Skeletal muscle tissue (tissue), 5 donors: ENCODE measurements at places on chromosomes 6 and 20. TPM values are rescaled to one million over a fixed set of nuclear protein-coding genes. Genes with fewer than 3 reads are reported as not detected.

FUT9 gene
- under 0.01 TPM for total RNA-seq

ENPP1 gene
- 17.7 TPM for total RNA-seq

ENPP4 gene
- 25.1 TPM for total RNA-seq

DSE gene
- 26.1 TPM for total RNA-seq

ABHD16B gene
- total RNA-seq, result not detected

MLIP gene
- total RNA-seq, result 27.7 TPM

ALDH8A1 gene
- total RNA-seq, result 0.52 TPM

POU5F1 gene
- not detected for total RNA-seq

TBCC gene
- 57.9 TPM for total RNA-seq

DEFB124 gene
- total RNA-seq, result not detected

OXT gene
- not detected for total RNA-seq

ASIP gene
- 1.0 TPM for total RNA-seq

LRRC1 gene
- total RNA-seq, result 3.7 TPM

ETV7 gene
- total RNA-seq, result not detected

RAD21L1 gene
- total RNA-seq, result not detected

EDN1 gene
- 6.8 TPM for total RNA-seq

VNN1 gene
- total RNA-seq, result under 0.01 TPM

RAET1E gene
- 1.0 TPM for total RNA-seq

C20orf202 gene
- 0.52 TPM for total RNA-seq

TRIM10 gene
- total RNA-seq, result 2.1 TPM

LCA5 gene
- total RNA-seq, result 4.7 TPM

TSHZ2 gene
- 9.9 TPM for total RNA-seq

BPIFB1 gene
- total RNA-seq, result not detected

CAP2 gene
- total RNA-seq, result 47.5 TPM

INSM1 gene
- not detected for total RNA-seq

STMND1 gene
- not detected for total RNA-seq

CGA gene
- total RNA-seq, result not detected

BFSP1 gene
- total RNA-seq, result 1.0 TPM

MAK gene
- total RNA-seq, result not detected

JAG1 gene
- total RNA-seq, result 60.5 TPM

PET117 gene
- 5.7 TPM for total RNA-seq

TSBP1 gene
- total RNA-seq, result not detected

ADGRF5 gene
- 26.1 TPM for total RNA-seq

AK9 gene
- 14.1 TPM for total RNA-seq

MRAP2 gene
- total RNA-seq, result 40.2 TPM

TMEM217 gene
- total RNA-seq, result under 0.01 TPM

ZSCAN16 gene
- total RNA-seq, result 3.7 TPM

EYA4 gene
- total RNA-seq, result 40.2 TPM

MCHR2 gene
- total RNA-seq, result not detected

GPR6 gene
- not detected for total RNA-seq

DAAM2 gene
- total RNA-seq, result 31.8 TPM

SLC32A1 gene
- total RNA-seq, result not detected

ATP9A gene
- total RNA-seq, result 56.4 TPM

RNGTT gene
- total RNA-seq, result 19.3 TPM

ADGRB3 gene
- total RNA-seq, result 3.1 TPM

RAET1L gene
- not detected for total RNA-seq

FAM83B gene
- not detected for total RNA-seq

MMS22L gene
- total RNA-seq, result 11.5 TPM

GMPR gene
- 26.1 TPM for total RNA-seq

LY6G6C gene
- total RNA-seq, result not detected

SPATA25 gene
- 2.6 TPM for total RNA-seq

GATA5 gene
- 0.52 TPM for total RNA-seq

PRPH2 gene
- total RNA-seq, result 5.7 TPM
